NCI-H460 (cell line): ENCODE measurements at places on chromosomes 2 and 18.

DNA sequence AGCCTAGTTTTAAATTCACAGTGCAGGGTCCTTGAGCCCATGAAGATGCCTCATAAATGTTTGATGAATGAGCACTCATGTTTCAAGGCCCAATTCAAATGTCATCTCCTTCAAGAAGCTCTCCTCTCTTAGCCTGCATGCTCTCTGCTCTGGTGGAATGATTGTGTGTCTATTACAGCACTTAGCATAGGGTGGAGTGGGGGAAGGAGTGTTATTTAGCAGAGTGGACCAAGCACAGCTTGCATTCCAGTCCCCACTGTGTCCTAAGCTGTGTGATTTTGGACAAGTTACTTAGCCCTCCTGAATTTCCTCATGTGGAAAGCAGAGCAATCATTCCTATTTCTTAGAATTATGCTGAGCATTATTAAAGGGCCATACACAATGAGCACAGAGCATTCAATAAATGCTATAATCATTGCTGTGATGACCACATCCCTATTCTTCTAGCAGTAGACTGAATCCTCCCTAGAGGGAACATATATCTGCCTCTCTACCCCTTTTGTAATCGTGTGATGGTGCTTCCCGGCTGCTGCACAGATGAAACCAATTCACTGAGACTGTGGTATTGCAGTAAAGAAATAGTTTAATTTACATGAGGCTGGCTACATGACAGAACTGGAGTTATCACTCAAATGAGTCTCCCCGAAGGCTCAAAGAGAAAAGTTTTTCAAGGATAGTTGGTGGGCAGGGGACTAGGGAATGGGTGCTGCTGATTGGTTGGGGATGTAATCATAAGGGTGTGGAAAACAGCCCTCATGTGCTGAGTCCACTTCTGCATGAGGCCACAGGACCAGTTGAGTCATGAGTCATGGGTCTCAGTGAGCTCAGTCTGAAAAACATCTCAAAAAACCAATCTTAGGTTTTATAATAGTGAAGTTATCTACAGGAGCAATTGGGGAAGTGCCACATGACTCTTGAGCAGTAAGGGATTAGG lies 173.4 kb upstream of the NDUFV2 start:
- DNase-seq = no peak

DNA sequence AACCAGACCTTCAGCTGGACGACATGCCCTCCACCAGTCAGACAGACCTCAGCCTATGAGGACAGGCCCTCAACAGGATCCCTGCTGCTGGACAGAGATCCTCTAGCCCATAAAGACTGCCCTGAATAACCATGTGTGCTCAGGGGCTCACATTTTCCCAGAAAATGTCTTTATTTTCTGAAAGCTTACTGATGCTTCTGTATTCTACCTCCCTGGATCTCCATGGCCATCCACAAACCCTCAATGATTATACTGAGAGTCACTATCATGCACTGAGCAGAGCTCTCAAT lies 1.8 kb upstream of the PTPN18 start:
- no peak for DNase-seq

GRCh38 chr2:63055226-63056106 lies 4.8 kb downstream of the OTX1 start:
- no peak for DNase-seq

- DNase-seq = no peak
These were observed 260.8 kb upstream of the FAM98A start for GRCh38 chr2:33859811-33860461.
